NCI-H446 (cell line): ENCODE measurements at places on chromosomes 6 and 20.

DNA sequence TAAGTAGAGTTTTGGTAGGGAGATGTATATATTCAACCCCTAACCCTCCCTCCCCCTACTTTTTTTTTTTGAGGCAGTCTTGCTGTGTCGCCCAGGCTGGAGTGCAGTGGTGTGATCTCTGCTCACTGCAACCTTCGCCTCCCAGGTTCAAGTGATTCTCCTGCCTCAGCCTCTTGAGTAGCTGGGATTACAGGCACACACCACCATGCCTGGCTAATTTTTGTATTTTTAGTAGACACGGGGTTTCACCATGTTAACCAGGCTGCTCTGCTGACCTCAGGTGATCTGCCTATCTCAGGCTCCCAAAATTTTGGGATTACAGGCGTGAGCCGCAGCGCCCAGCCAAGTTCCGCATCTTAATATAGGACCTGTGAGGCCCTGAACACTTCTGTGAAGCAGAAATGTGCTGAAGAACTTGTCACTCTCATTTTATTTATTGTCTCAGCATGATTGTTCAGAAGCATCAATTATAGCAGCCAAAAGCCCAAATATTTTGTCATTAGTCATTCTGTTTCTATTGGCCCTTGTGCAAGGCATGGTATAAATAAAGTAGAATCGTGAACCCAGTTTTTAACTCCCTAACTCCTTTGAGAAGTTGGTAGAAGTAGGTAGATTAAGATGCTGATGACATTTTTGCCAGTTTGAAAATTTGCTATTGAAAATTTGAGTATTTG, 19.4 kb downstream of the DSTN start:
- peak; percentile 12 for DNase-seq

- DNase-seq: no peak
Observed at GRCh38 chr6:48144021-48144420, 33.0 kb upstream of the PTCHD4 start.

GRCh38 chr20:57652606-57653545, 32.6 kb upstream of the ZBP1 start:
- no peak for DNase-seq

DNA sequence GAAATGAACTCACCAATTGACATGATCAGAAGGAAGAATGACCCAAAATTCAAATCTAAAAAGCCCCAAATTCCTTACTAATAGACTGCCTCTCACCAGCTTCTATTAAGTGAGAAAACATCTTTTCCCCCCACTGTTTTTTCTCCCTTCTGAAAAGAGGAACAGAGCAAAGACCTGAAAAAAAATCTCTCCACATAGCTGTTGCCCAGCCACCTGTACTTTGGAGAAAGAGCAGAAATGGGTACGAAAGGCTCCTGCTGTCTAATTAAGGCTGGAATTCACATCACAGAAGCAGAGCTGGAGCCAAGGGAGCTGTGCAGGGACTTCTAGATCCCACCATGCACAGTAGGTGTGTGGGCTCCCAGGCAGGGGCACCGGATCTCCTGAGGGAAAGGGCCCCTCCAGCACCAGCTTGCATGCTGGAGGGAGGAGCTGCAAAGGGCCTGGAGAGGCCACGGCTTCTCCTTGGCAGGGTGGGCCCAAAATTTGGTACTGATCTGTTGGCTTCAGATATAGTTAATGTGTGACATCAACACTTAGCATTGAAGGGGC, 73.2 kb upstream of the DUSP22 start:
- DNase-seq: no peak

GRCh38 chr20:35776513-35777101, 4.8 kb downstream of the PHF20 start:
- peak; percentile 87 for DNase-seq

DNA sequence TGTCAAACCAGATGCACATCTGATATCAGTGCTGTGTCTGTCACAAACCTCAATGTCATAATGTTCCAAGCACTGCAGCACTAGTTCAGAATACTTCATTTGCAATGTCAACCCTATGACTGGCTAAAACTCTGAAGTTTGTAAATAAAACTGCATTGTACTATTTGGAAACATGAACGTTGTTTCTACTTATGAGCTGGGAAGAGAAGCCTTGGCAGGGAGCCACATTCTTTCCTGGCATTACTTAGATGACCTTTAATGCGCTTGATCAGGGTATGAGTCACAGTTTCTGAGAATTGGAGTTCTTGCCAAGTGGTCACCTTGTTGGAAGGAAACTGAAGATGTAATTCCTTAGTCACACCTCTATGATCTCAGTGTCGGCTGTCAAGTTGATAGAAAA, 664.8 kb upstream of the MMS22L start:
- DNase-seq: peak; percentile 22

- no peak for DNase-seq
Observed at GRCh38 chr6:96212066-96212465, 196.3 kb downstream of the FUT9 start.

GRCh38 chr6:22157233-22157632, 139.6 kb downstream of the PRL start:
- no peak for DNase-seq

- DNase-seq: no peak
Observed at GRCh38 chr6:3019065-3019464, 19.4 kb downstream of the NQO2 start.

DNA sequence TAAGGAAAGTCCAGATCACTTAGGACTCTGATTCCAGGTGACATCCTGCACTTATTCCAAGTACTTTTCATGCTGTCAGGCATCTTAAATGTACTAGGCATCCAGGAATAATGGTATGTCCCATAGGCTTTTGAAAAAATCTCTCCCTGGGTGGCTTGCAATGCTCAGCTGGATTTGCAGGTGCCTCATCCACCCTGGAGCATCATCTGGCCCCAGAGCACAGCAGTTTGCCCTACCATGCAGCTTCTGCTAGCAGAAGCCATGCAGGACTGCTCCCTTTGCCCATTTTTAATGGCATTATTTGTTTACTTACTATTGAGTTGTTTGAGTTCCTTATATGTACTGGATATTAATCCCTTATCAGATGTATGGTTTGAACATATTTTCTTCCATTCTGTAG, 45.2 kb downstream of the DZANK1 start:
- no peak for DNase-seq
